Left forelimb (tissue), 1 donor: ENCODE measurements at places on chromosomes 6 and 20.

- no peak for DNase-seq
Measured at GRCh38 chr6:7438011-7438410, 48.4 kb downstream of the RIOK1 start.

GRCh38 chr20:51505566-51505965 lies 37.0 kb downstream of the NFATC2 start:
- DNase-seq = no peak

- DNase-seq = no peak
Measured at GRCh38 chr20:5192570-5193431, 66.0 kb downstream of the CDS2 start.

DNA sequence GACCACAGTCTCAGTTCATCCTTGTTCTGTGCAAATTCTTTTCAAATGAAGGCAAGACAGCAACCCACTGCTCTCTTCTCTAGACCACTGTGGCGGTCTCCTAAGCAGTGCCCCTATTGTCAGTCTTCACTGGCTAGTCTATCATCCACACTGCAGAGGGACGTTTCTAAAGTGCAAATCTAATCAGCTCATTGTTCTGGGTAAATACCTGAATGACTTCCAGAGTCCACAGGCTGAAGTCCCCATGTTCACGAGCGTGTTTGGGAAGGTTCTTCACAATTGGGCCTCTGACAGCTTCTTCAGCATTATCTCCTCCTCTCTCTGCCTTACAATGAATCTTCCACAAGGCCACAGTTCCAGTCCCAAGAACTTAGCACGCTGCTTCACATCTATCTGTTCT lies 73.2 kb downstream of the LAMA4 start:
- DNase-seq = no peak

- no peak for DNase-seq
Measured at GRCh38 chr6:49553384-49553783, 2.9 kb downstream of the C6orf141 start.

DNA sequence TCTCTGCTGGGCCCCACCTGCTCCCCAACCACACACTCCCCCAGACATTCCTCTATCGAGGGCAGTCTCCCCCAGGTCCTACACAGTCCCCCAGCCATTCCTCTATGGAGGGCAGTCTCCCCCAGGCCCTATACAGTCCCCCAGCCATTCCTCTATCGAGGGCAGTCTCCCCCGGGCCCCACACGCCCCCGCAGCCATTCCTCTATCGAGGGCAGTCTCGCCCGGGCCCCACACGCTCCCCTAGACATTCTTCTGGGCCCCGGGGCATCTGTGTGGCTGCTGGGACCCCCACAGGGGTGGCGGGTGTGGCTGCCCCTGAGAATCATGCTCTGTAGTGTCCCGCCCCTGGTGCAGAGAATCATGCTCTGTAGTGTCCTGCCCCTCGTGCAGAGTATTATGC lies 43.6 kb upstream of the BHLHE23 start:
- DNase-seq = no peak

DNA sequence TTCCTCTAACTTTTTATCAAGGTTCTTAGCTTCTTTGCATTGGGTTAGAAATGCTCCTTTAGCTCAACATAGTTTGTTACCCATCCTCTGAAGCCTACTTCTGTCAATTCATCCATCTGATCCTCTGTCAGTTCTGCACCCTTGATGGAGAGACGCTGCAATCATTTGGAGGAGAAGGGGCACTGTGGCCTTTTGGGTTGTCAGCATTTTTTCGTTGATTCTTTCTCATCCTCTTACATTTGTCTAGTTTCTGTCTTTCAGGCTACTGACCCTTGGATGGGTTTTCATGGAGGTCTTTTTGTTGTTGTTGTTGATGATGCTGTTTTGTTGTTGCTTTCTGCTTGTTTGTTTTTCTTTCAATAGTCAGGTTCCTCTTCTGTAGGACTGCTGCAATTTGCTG lies 26.3 kb upstream of the HMGN3 start:
- DNase-seq = no peak

DNA sequence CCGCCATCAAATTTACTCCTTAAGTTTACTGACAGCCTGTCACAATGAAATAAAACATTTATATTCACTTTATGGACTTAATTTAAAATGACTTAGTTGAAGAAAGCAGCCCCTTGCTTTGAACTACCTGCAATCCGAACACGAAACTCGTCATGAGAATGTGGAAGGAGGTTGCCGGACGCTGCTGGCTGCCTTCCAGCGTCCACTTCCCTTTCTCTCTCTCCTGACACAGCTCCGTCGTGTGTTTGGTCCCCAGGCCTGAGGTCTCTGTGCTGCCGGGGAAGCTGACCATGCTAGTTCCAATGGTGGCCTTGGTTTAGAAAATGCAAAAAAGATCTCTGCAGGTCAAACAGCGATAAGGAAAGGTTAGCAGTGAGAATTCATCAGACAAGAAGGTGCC lies 519.7 kb downstream of the CDH26 start:
- DNase-seq = no peak

DNA sequence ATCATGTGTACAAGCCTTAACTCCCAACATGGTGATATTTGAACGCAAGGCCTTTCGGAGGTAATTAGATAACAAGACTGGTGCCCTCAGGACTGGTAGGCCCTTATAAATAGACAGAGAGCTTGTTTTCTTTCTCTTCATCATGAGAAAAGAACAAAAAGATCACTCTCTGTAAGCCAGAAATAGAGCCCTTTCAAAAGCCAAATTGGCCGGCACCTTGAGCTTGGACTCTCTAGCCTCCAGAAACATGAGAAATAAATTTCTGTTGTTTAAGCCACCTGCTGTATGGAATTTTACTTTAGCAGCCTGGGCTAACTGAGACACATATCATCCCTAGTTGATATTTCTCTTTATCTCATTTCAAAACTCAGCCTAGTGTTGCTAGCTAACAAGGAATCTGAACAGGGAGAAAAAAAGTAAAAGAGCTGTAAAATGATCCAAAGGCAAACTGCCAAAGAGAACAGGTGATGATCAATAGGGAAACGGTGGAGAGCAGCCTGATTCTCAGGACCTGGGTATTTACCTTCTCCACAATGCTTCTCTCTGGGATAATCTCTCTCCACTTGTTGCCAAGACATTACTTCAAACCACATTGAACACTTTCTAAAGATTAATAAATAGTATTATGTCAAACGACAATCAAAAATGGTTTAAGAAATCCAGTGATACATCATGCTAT lies 6.1 kb downstream of the COL21A1 start:
- DNase-seq = no peak

DNA sequence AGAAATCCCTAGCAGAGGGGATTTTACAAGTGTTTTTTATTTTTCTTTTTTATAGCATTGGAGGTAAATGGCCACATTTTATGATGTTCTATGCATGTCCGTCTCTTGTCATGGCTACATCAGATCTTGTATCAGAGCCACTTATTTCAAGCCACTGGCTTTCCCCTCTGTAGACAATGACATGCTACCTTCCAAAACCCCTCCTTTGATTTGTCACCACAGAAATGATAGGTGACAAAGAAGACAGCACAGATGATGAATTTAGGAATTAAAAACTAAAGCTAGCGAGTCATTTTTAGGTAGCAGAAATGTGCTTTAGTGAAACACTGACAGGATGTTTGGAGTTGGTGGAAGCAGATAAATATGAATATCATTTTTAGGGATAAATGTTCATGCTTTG lies 20.8 kb downstream of the PLCB1 start:
- no peak for DNase-seq

- no peak for DNase-seq
Measured at GRCh38 chr6:157488058-157488457, 107.1 kb downstream of the ZDHHC14 start.

DNA sequence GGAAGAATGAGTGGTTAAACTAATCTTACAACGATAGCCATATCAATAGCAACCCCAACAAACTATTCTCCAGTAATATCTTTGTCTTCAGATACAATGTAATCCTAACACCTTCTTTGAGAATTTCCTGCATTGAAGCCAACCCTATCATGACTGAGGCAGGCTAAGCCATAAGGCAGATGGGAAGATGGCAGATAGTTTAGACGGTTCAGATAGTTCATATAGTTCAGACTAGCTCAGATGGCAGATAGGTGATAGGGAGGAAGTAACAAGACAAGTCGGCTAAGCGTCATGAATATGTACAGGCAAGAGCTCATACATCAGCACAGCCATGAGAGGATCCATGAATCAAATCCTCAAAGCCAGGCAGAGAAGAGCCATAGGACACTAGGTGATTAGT lies 39.1 kb upstream of the BEND6 start:
- DNase-seq = no peak
